ENCODE measurements at places on chromosomes 7 and 10.
A peak's percentile ranks its signal among the peaks of the same experiment; 100 is the strongest.

DNA sequence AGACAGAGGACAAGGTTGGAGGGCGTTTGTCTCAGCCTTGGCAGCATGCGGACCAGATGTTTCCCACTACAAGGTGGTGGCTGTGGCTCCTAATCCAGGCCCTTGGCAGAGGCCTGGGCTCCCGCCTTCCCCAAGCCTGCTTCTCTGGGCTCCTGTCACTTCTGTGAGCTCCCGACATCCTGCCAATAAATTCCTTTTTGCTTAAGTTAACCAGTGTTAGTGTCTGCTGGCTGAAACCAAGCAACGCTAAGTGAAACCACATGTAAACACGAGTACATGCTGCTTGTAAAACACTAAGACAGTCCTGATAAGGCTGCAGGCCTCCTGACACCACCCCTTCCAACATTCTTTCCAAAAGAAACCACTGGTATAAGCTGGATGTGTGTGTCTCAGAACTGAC is 263.6 kb upstream of the ZMIZ1 start:
- no peak for ATAC-seq

GRCh38 chr7:43204081-43204480 is 91.6 kb downstream of the HECW1 start:
- no peak for ATAC-seq

DNA sequence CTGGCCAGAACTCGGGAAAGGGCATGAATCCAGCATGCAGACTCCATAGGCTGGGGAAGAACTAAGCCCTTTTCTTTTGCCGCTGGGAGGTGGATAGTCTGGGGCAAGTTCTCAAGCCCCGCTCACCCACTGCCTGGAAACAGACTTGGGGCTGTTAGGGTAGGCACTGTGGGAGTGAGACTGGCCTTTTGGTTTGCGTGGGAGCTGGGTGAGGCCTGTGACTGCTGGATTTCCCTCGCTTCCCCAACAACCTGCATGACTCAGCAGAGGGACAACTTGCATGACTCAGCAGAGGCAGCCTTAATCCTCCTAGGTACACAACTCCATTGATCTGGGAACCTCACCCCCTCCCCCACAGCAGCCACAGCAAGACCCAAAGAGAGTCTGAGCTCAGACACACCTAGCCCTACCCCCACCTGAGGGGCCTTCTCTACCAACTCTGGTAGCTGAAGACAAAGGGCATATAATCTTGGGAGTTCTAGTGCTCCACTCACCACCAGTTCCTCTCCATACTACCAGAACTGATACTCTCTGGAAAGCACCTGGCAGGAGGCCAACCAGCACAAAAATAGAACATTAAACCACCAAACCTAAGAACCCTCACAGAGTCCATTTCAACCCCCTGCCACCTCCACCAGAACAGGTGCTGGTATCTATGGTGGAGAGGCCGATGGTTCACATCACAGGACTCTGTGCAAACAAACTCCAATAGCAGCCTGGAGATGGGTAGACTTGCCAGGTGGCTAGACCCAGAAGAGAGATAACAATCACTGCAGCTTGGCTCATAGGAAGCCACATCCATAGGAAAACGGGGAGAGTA is 81.4 kb upstream of the LAMB4 start:
- ATAC-seq = peak; percentile 38

GRCh38 chr7:80724249-80724871 is 85.9 kb downstream of the CD36 start:
- ATAC-seq = no peak

DNA sequence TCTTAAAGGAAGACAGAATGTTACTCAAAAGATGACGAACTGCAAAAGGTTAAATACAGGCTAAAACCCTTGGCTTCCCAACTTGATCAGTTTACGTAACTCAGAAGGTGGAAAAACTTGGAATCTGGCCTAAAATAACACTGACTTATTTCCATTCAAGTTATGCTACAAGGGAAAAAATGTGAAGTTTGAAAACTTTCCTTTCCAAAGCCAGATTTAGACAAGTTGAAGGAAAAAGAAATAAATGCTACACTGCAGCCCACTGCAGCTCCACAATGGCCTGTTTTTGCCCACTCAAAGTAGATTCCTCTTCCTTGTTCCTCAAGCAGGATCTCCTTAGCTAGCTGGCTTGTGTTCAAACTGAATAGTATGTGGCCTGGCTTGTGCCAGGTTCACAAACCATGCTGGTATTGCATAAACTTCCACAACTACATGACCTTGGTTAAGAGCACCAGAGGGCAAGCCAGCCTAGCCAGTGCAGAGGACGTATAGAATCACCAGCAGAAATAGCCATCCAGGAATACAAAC is 166.2 kb downstream of the CPEB3 start:
- no peak for ATAC-seq

DNA sequence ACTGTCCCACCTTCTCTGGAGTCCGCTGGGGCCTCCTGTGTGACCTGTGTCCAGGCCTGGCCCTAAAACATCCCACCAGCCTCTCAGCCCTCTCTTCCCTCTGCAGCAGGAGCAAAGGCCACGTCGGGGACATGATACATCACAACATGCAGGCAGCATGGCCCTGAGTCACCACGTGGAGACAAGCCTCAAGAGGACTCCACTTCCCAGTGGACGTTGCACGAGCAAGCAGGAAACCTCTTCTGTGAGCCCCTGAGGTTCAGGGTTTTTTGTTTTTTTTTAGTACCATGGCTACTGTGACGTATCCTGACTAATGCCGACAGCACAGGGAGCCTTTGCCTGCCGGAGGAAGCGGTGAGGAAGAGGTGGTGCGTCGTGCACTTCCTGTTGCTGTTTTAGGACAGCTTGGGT is 165.9 kb downstream of the DNAJB6 start:
- peak; percentile 93 for ATAC-seq

DNA sequence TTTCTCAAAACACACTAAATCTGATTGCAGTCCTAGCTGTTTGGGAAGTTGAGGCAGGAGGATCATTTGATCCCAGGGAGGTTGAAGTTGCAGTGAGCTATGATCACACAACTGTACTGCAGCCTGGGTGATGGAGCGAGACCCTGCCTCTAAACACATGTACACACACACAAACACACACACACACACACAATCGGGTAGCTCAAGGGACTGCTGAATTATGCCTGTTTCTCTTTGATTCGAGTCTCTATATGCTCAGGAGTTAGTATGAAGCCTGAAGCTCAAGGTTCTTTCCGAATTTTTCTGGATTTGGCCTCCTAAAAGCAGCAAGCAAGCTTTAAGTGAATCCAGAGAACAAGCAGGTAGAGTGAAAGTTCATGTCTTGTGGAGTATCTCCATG is 22.5 kb downstream of the PRTFDC1 start:
- ATAC-seq = no peak

GRCh38 chr10:5449823-5450222 is 37.5 kb downstream of the NET1 start:
- no peak for ATAC-seq

Measured in activated CD4-positive, CD25-positive, alpha-beta regulatory T cell treated with anti-CD3 and anti-CD28 coated beads, Interleukin-2, amount 50 U/mL, for 24 hours (primary cell).